ENCODE measurements at places on chromosomes 11 and 22.

DNA sequence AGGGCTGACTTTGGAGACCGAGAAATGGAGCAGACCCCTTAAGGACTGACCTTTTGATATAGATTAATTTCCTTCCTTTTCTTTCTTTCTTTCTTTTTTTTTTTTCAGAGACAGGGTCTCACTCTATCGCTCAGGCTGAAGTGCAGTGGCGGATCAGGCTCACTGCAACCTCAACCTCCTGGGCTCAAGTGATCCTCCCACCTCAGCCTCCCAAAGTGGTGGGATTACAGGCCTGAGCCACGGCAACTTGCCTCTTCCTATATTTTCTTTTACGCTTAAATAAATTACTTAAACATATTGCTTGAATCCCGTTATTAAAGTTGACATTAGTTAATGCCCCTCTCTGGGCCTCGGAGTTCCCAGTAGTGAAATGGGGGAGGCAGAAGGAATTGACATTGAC lies 350 bp upstream of the KCTD14 start:
- DNase-seq, result no peak

- DNase-seq, result no peak
Observed at GRCh38 chr11:46235777-46236688, 41.4 kb upstream of the CREB3L1 start.

- DNase-seq, result no peak
Observed at GRCh38 chr11:115918576-115918975, 414.4 kb upstream of the CADM1 start.

DNA sequence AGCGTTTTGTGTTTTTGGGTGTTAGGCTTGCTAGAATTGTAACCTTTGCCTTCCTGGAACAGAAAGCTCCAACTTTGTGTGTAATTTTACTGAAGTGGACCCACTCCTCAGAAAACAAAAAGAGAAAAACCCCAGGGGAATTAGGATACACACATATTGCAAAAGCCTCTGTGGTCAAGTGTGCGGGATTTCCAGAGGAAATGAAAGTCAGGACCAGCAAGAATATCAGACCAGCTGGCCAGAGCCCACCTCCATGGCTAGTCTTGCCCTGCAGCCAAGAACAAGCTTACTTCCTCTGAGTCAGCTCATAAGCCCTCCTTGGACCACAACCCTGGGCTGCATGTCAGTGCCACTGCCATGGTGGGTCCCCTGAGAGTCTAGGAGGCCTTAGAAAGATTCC lies 37.0 kb upstream of the FTH1 start:
- no peak for DNase-seq

- DNase-seq, result no peak
Observed at GRCh38 chr11:75272391-75272790, 31.8 kb downstream of the TPBGL start.

DNA sequence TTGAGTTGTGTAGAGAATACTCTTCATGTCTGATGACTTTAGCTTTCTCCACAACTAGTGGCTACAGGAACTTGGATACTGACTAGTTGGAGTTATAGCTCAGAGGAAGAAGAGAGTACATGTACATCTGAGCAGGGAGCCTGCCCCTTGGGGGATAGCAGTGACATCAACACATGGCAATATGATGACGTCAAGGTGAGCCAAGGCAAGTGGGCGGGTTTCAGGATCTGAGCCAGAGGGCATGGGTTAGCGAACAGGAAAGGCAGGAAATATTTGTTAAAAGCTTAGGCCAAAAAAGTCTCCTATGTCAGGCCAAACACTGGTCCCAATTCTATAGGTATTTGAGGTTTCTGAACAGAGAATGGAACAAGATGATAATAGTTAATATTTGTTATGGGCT lies 42.0 kb upstream of the HORMAD2 start:
- no peak for DNase-seq

GRCh38 chr11:117930668-117931330 lies 1.6 kb upstream of the TMPRSS13 start:
- DNase-seq, result no peak

DNA sequence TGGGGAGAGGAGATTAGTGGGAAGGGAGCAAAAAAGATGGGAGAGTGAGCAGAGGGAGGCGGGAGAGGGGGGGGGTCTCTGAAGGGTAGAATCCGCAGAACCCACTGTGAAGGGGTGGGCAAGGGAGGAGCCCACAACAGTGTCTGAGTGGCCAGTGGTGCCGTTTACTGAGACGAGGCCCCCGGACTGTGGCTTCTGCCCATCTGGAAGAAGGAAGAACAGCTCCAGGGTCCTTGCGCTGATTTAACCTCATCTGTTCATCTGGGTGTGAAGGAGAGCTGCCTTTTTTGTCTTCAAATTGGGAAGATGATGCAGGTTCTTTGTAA lies 45.7 kb upstream of the ANO1 start:
- DNase-seq, result no peak

GRCh38 chr11:95296165-95296564 lies 65.2 kb upstream of the SESN3 start:
- DNase-seq, result no peak

DNA sequence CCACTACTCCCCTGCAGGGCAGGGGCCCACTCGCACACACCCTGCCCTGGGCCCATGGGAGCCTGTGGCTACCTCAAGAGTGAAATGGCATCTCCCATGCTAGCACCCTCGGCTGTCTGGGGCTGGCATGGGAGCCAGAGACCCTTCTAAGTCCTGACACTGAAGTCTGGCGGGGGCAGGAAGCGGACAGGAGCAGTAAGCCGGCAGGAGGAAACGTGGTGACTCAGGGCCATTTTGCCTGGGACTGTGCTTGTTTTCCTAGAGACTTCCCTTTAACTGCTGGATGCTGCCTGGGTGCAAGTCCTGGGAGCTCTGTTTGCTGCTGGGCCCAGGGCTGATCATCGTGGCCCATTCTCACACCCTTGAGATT lies 16.8 kb downstream of the RELT start:
- no peak for DNase-seq

GRCh38 chr11:2153581-2154194 lies 7.3 kb downstream of the INS start:
- DNase-seq, result no peak

DNA sequence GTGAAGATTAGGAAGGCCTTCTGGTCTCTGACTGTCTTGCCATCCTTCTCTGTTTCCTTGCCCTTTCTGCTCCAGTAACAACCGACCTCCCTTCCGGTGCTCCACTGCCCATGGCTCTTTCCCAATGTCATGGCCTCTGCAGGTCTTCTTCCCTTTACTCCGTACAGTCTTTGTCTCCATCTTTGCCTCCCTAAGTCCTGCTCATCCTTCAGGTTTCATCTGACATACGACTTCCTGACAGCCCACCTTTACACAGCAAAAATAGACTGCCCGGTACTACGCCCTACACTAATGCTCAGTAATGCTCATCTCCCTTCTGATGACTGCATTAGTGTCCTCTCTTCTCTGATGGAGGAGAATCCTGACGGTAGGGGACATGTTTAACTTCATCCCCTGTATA lies 63.9 kb downstream of the FBXO7 start:
- no peak for DNase-seq

All from NCI-H146 (cell line).